ENCODE measurements at places on chromosomes 3 and 15. TPM values are rescaled to one million over a fixed set of nuclear protein-coding genes. Genes with fewer than 3 reads are reported as not detected.

Gene NEK10
- 0.68 TPM for total RNA-seq

Gene CLSTN2
- 7.6 TPM for total RNA-seq

Gene FMN1
- total RNA-seq: 27.5 TPM

DNA sequence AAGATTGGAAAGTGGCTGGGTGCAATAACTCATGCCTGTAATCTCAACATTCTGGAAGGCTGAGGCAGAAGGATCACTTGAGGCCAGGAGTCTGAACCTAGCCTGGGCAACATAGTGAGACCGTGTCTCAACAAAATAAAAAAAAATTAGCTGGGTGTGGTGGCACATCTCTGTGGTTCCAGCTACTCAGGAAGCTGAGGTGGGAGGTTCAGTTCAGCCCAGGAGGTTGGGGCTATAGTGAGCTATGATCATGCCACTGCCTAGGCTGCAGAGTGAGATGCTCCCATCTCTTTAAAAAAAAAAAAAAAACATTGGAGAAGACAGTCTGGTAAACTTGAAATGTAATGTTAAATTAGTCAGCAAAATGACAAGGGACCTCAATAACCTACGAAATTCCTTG lies 57.9 kb downstream of the STAG1 start:
- DNase-seq: no peak

DNA sequence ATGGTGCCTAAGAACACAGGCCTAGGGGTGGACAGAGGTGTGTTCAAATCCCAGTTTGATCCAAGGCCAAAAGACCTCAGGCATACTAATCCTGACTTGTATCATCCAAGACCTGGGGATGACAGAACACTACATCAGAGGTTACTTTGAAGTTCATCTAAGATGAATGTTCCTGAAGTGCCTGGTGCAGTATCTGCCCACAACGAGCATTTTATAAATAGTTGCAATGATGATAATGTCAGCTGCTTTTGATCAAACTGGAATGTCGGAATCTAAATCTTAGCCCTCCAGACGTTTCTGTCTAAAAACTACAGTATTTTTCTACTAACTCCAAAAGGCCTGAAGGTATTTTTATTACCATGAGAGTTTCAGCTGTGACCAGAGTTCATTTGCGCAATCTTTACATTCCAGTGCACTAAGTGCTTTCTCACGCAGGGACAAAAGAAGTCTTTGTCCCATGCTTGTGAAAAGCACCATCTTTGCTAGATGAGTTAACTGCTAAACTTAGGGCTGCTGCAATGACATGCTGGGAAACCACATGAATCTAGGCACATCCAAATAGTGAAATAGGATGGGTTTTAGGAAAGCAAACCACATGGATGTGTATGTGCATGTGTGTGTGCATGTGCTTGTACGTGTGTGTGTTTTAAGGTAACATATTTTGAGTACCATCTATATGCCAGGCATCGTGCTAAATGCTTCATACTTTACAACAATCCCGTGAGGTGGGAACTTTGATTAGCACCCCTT lies 18.1 kb downstream of the ANXA2 start:
- no peak for DNase-seq

DNA sequence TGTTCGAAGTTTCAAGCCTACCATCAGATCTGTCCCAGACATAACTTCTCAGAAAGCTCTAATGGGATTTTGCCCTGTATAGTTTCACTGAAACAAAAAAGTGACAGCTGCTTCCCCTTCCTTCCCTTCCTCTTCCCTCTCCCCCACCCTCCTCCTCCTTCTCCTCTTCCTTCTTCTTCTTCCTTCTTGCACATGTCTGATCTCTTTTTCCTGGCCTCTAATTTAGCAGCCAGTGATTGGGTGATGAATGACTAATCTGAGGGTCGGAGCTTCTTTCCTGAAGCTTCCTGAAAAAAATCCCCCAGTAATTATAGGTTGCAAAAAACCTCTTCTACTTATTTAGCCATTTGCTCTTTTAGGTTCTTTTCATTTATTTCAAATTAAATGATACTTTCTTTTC lies 168.7 kb downstream of the POTEB3 start:
- no peak for DNase-seq

DNA sequence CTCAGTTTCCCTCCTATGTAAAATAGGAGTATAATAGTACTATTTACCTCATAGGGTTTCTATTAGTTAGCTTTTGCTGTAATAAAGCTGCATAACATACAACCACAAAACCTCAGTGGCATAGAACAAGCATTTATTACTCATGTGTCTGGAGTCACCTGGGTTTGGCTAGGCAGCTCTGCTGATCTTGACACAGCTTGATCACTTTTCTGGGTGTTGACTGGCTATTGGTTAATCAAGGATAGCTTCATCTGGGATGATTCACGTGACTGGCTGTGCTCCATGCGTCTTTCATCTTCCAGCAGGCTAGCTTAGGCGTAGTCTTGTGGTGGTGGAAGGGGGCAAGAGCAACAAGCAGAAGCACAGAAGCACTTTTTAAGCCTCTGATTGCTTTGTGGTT lies 112.6 kb downstream of the SQOR start:
- DNase-seq: no peak

DNA sequence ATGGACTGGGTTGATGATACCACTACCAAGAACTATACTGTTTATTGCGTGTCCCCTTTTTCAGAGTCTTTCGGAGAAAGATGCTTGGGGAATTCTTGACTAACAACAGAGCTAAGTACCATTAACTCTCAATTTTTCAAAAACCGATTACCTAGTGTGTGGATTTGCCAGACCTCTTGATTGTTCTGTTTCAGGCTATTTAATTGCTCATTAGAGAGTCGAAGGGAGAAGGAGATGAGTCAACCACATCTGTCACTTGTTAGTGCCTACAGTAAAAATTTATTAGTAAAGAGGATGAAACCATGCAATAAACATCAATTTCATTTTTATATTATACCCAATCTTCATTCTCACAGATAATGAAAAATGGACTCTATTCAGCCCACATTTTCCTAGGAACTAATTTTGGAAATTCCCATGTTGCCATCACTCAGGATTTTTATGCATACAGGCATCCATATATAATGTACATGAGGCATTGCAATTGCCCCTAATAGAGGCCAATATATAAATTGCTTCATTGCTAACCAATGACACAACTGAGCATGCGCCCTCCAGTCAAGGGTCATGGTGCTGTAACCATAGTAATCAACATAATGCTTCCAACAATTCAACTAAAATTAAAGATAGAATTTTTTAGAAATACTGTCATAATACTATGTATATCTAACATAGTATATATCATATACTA lies 541.7 kb downstream of the TBL1XR1 start:
- no peak for DNase-seq

DNA sequence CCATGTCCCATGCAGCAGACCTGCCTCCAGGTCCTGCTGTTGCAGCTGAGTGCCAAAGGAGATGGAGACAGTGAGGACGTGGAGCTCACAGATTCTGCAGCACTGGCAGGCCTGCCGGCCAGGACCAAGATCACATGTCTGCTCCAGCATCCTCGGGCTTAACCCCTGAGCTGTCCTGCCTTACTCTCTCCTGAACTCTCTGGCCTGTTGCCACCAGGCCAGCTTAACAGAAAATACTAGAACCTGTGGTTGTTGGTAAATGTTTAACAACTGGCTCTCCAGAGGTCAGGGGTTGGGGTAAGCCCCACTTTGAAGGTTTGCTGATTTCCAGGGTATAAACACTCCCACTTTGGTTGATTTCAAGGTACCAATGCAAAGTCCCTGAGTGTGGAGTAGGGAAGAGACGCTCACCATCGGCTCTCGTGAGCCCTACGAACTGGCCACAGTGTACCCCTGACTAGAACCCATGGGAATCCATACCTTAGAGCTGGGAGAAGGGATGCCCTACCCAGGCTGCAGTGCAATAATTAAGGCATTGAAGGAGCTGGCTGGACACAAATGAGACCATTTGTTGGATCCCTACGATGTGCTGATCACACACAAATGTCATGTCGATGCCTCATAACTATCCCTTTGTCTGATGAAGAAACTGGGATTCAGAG lies 147.9 kb downstream of the OR4M2 start:
- no peak for DNase-seq

DNA sequence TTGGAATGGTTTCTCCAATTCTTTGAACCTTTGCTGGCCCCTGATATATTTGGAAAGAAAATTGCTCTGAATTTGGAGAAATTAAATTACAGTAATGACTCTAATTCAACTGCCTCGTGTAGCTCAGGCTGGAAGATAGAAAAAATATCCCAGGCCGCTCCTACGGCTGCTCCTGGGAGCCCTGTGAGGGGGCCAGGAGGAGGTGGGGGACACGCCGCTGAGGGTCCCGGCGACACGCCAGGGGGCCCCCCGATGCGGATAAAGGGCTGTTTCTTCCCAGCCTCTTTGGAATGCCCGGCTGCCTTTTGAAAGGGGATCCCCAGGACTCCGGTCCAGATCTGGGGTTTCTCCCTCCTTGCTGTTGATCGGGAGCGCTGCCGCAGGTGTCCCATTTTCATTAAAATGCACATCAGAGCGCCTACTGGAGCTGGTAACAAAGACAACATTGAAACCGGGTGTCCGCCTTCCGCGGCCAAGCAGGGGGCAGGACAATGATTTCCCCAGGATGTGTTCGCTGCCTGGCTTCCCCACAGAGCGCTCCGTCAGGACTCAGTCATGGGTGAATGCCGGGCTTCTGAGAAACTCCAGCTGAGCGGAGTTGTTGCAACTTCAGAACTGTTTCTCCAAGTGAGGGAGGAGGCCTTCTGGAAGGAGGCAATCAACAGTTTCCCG lies 200.1 kb upstream of the KBTBD8 start:
- no peak for DNase-seq

DNA sequence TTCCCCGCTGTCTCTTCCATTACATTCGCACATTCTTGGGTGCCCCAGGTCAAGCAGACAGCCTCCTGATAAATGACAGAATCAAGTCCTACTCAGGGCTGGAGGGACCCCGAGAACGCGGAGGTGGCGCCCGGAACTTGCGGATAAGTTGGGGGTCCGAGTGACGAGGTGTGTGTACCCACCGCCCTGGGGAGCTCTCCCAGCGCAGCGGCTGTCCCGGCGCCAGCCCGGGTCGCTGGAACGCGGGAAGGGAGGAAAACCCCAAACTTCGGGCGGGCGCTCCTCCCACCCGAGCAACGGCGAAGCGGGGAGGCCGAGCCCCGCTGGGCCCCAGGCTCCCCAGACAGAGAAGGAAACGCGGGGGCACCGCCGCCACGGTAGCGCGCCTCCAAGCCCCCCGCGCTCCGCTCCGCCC lies 550 bp downstream of the CLN6 start:
- DNase-seq: no peak

DNA sequence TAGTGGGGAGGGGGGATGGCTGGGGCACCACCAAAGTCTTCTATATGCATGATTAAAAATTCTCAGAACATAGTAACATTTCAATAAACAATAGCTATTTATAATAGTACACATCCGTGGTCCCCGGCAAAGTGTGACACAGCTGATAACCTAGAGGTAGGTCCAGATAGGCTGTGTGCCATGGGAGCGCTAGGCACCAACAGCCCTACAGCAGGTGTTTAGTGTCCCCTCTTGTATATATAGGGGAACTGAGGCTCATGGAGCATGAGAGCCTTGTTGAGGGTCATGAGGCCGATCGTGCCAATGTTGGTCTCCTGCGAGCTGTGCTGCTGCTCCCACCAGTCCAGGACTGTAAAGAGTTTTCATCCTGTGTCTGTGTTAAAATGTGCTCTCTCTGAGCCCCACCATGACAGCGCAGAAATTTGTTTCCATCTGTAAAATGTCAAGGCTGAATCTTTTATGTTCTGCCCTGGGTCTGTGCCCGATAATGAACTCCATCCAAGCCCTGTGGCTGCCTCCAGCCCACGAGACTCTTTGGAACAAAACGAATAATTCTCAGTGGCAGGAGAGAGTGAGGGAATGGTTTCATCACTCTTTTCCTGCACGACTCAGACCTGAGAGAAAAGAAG lies 14.5 kb downstream of the TMEM158 start:
- no peak for DNase-seq

DNA sequence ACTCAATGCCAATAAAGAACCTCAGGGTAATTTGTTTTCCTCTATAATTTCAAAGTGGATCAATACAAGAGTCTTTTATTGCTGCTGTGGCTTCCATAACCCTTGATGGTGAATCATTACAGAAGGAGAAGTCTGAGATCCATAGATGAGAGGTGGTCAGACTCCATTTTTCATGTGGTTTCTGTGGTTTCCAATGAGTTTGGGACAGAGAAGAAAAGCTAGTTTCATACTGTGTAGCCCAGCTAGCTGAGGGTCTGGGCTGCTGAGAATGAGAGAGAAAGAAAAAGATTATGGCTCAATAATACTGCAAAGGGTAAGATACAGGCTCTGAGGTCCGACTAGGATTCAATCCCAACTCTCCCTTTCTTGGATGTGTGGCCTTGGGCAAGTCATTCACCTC lies 180.6 kb upstream of the LRRN1 start:
- no peak for DNase-seq

DNA sequence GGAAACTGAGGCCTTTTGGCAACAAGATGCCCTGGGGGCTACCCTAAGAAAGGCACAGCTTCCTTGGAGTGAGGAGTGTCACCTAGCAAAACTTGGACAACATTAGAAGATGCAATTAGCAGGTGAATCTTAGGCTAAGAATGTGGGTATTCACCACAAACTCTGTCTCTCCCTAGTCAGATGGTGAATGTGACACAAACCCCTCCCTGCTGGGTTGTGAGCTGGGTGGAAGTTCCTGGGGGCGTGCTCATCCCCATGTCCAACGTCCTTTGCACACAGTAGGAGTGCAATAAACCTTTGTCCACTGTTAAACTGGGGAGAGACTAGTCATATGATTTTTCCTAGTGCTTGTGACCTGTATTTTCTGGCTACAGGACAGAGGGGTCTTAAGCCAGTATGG lies 67.1 kb upstream of the SH3GL3 start:
- no peak for DNase-seq

Data from thoracic aorta (tissue), 2 donors.